ENCODE measurements at places on chromosomes 4 and X.

DNA sequence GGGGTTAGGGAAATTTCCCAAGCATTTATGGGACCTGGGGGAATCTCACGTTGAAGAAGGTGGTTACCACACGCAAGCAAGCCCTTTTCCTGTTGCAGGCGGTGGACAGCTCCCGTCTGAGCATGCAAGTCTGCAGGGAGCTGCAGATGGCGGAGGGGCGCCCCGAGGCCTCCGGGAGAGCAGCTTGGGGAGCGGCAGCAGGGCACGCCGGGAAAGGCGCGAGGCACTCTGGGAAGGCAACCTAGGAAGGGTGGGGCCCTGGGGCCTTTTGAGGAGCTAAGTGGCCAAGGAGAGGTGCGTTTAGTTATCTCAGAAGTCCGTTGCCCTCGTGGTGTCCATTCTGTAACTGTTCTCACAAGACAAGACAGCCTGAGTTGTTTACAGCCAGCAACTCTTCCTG is 57.0 kb upstream of the SLC25A4 start:
- DNase-seq = no peak

GRCh38 chr4:30767147-30767845 is 47.1 kb downstream of the PCDH7 start:
- DNase-seq = no peak

GRCh38 chr4:11532138-11532537 is 103.4 kb upstream of the HS3ST1 start:
- no peak for DNase-seq

- DNase-seq = peak; percentile 54
Observed at GRCh38 chr4:153497091-153497531, 31.0 kb downstream of the TMEM131L start.

DNA sequence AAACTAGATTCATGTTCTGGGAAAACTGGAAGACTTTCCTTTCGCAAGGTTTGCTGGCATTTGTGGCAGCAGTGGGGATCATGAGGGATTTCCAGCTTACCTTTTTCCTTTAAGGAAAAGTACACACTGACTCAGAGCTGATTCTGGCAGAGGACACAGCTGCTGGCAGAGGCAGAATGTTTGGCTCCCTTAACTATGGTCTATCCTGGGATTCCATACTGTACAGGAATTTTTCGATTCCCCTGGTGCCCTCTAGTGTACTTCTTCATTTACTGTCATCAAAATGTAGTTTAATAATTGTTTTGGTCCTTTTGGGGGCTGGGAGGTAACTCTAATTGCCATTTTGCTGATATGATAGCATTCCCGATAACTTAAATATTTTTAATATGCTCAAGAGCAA is 152.7 kb downstream of the GABRG1 start:
- no peak for DNase-seq

GRCh38 chr4:26176598-26177149 is 144.1 kb upstream of the RBPJ start:
- no peak for DNase-seq

DNA sequence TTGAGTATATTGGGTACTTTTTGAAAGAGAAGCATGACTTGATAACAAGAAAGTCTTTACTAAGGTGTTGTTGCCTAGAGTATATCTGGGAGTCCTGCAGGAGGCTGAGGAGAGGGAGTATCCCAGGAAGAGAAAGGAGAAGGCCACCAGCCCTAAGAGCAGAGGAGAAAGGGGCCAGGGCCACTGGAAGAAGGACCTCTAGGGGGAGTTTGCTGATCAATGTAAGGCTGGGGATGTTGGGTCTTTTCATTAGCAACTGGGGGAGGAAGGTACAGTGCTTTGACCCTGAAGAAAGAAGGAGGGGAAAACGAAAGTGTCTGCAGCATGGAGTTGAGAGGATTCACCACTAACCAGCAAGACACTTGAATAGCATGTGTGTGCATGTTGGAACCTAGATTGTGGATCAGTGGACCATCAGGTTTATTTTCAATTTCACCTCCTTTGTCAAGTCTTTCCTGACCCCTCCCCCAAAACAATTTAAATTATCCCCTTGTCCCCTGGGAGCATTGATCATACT is 4.5 kb downstream of the SMIM9 start:
- DNase-seq = no peak

GRCh38 chrX:413322-414201 is 26.9 kb upstream of the PPP2R3B start:
- DNase-seq = no peak

DNA sequence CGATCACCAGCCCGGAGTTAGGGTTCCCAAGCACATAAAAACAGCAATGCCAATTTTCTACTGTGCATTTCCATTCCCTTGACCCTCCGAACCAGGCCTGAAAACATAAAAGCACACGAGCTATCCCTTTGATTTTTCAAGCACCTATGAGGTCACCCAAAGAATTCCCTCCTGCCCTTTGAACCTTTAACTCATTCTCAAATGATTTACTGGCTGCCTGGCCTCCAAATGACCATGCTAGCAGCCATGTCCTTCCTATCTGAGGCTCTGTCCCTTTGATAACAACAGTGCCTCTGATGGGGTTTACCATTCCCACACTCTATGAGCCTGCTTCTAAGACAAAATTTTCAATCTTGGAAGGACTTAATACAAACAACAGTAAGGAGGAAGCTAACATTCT is 15.2 kb downstream of the SHROOM4 start:
- no peak for DNase-seq

GRCh38 chrX:1385253-1386223 is 6.4 kb downstream of the SLC25A6 start:
- no peak for DNase-seq

DNA sequence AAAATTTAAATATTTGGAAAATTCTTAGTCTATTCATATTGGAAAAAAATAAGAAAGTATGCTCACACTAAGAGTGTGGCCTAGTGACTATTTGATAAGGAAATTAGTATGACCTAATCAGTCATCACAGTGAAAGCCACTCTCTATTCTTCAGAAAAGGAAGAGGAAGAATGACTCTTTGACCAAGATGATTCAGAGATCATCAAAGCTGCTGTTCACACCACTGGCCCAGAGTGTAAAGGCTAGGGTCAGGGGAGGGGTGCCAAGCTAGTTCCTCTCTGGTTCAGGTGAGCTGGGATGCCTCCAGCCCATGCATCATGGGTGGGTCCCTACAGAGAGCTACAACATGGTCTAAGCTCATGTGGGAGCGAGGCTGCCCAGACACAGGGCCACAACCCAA is 396.9 kb upstream of the NDST3 start:
- no peak for DNase-seq

DNA sequence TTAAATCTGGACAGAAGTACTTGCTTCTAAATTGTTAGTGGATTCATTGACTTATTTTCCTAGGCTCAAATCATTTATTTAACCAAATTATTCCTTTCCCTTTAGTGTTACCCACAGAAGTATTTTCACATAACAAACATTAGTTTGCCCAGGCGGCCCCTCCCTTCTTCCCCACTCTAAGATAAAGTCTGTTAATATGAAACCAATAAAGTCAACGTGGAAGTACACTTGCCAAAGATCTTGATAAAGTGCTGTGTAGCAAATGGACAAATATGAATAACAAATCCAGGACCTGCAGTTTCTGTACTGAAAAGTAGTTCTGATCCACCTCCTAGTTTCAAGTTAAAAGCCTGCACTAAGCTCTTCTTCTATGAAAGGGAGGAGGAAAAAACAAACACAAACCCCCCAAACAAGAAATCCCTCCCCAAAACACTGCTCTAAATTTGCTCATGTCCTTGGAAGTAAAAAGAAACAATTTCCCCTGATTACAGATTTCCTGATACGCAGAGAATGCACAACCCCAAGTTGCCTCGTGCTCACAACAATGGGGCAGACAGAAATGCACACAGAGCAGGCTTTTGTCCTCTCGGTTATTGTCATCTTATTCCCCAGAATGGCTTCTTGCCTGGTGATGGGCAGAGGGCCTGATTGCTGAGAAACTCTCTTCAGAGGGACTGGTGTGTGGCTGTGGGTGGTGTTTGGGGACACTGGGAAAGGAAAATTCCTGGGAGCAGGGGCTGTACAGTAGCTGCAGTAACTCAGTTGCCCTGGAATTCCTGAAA is 23.2 kb downstream of the TMSB4X start:
- DNase-seq = no peak

DNA sequence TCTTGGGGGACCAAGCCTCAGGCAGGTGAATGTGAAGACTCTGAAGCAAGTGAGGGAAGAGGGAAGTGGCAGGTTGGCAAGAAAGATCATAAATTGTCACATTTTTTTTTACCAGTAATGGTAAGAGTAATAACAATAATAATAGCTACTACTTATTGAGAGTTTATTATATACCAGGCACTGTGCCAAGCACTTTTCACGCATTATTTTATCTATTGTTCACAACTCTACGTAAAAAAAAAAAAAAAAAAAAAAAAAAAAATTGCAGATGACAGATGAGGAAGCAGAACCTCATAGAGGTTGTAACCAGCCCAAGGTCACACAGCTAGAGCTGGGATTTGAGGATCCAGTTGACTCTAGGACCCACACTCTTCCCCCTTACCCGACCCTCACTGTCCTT is 40.9 kb downstream of the TSC22D3 start:
- DNase-seq = no peak

- no peak for DNase-seq
Observed at GRCh38 chr4:112182604-112183003, 37.4 kb downstream of the FAM241A start.

DNA sequence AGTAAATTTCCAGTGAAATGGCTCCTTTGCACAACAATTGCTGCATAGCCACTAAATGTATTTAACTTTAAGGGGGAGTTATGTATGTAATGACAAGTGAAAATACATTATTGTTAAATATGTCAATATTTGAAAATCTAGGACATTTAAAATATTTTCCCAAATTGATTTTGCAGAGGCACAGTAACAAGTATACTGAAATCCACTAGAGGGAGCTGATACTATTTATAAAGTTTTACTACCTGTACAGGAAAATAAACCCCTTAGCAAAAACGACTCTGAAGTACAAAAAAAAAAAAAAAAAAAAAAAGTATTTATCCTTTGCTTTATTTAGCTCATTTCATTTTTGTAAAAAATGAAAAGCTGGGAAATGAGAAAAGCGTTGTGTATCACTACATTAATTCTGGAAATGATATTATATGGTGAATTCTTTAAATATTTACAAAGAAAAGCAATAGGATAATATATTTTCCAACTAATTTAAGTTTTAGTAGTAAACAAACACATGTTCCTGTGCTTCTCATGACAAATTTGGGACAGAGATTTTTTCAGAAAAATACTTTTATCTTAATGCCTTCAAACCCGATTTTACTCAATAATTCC is 727.7 kb downstream of the DMD start:
- DNase-seq = no peak

DNA sequence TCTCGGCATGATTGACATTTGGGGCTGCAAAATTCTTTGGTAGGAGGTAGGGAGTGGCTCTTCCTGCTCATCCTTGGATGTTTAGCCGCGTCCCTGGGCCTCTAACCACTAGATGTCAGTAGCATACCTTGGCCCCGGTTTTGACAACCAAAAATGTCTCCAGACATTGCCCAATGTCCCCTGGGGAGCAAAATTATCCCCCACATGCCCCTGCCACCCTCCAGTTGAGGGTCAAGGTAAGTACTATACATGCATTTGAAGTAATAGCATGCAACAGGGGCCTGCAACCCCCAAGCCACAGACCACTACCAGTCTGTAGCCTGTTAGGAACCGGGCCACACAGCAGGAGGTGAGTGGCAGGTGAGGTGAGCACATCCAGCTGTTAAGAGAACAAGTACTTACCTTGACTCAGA is 17.6 kb upstream of the KIAA1210 start:
- DNase-seq = no peak

GRCh38 chrX:119757979-119758730 is at the start of gene SOWAHD:
TSS of gene SOWAHD (plus strand) at chrX:119758588. CDS start at chrX:119758668, 80 bp downstream.
- DNase-seq = peak; percentile 28

DNA sequence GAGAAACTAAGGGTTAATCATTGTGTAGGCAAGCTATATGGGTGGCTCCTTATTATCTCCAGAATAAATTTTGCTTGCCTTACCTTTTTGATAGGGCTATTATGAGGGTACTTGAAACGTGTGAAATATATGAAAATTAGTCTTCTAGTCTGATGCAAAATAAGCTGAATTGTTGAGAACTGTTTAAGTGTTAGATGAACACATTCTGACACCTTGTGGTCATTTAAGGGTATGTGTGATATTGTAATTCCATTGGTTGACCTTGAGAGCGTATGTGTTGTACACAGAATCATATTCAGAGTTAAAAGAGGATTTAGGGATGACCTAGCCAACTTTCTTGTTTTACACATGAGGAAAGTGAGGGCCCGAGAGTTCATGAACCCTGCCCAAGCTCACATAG is 44.6 kb upstream of the LINC00632 start:
- no peak for DNase-seq

DNA sequence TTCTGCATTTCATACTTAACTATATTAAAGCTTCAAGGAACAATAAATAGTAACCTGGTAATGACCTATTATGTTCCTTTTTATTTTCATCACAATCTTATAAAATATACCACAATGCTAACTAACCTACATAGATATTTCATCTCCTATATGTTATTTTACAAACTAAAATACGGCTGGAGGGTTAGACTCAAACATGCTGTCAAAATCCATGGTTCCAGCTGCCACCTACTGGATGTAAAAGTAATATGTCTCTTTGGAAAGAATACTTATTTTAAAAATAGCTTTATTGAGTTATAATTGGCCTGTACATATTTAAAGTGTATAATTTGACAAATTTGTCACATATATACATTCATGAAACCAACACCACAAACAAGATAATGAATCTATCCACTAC is 15.0 kb downstream of the RGN start:
- DNase-seq = no peak

DNA sequence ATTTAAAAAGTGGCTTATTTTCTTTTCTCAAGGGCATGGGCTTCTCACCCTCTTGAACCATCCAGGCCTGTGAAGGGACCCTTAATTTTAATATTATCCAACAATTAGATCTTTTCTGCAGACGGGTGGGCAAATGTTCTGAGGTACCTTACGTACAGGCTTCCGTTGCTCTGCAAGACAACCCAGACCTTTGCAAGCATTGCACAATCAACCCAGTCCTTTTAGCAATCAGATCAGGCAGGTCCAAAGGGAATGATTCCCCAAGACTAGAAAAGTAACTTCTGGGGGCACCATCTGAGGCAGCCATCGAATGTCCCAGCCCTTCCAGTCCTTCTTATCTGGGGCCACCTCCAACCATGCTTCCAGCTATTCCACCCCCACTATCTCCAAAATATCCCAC is 67.3 kb upstream of the TACR3 start:
- no peak for DNase-seq

DNA sequence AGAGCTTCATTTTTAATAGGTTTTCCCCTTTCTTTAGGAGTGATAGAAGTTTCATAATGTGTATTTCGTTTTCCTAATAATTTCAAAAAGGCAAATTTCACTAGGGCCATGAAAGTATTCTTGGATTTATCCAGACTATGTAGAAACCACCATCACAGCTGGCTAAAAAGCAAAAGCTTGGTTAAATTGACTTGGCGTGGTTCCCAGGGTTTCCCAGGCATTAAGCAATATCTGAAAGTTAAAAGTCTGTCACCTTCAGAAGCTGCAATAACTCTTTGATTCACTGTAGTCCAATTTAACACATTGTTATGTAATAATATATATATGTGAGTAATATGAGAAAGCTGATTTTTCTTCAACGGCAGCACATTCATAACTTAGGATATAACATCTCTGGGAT is 38.3 kb downstream of the NDNF start:
- DNase-seq = no peak

Measured in activated naive CD4-positive, alpha-beta T cell treated with Interleukin-2 at 50 U/mL for 16 hours (primary cell).